CD4-positive, alpha-beta T cell (primary cell): ENCODE measurements at places on chromosomes 4 and X.
A peak's percentile ranks its signal among the peaks of the same experiment; 100 is the strongest.

DNA sequence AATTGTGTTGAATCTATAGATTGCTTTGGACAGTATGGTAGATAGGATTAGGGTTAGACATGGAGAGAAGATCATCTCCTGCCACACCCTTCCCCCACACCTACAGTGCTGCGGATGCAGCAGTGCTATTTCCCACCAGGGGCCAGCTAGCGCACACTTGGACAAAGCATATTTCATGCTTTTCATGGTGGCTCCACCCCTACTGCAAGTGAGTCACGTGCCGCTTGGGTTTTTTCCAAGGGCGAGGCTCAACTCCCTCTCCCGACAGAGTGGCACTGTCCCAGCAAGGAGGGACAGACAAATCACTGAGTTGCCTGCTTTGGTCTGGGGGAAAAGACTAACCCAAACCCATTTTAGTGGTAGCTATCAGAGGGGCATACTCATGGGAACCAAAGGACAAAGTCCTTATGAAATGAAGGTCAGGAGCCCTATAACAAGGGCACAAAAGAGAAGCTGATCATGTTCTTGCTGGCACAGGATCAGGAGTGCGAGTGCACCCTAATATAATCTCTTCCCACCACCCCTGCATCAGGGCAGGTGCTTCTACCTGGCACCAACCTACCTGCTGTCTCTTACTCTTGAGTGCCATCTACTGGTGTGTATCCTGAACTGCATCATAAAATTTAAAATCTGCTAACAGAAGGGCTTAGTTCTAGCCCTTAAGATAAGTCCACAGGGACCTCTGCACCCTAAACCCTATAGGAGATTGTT is 55.1 kb upstream of the PGAM4 start:
- DNase-seq = peak; percentile 0

DNA sequence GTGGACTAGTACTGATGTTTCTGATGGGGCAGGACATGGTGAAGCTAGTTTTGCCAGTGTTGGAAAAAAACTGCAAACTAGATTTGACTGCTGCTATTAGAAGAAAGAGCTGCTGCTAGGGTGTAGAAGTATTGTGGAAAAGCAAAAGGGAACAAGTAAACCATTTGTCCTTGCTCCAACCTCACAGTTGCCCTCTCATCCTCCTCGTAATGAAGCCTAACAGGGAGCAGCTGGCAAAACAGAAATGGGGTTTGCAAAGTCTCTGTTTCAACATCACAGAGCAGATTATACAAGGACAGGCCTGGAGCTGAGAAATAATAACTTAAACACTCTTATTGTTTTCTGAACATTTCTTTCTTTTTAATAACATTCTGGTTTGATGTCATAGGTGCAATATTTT is 346.2 kb downstream of the MAGEB5 start:
- DNase-seq = no peak

DNA sequence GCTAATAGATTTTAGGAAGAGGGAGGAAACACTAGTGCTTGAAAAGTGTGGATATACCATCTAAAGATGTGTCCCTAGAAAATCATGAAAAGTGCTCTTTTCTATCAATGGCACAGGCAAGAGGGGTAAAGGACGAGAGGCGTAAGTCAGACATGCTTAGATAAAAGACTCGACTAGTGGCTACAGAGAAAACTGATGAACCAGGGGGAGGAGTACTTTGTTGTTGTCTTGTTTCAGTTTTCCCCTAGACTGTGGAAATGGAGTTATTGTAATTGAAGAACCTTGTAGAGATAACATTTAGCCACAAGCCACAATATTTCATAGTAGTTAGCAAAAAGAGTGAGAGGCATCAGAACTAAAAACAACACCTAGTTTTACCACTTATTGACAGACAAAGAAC is 21.4 kb downstream of the GALNTL6 start:
- DNase-seq = no peak

- no peak for DNase-seq
Observed at GRCh38 chr4:168832763-168833575, 177.1 kb downstream of the CBR4 start.
